ENCODE measurements at places on chromosomes 4 and X.

DNA sequence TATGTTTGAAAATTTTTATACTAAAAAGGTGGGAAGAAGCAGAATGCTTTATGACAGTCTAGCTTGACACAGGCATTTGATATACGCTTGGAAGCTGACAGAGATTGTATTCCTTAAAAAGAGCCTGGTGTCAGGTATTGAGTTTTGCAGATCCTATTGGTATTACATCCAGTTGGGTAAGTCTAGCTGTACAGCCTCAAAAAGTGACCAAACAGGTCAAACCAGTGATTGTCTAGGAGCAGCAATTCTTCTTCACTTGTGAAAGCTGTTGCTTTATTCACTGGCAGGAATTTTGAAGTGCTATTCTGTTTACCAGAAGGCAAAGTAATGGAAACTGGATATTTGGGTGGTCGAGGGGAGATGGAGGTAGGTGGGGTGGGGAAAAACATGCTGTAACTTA, 77.5 kb downstream of the UCHL1 start:
- no peak for DNase-seq

GRCh38 chrX:49884290-49884862, 5.1 kb downstream of the USP27X start:
- DNase-seq = peak; percentile 13

- no peak for DNase-seq
Observed at GRCh38 chr4:84901173-84901572, 65.3 kb downstream of the WDFY3 start.

GRCh38 chrX:24647257-24648058, at the start of gene PCYT1B:
TSS of gene PCYT1B (minus strand) at chrX:24647347. CDS start at chrX:24647105, 242 bp downstream.
- DNase-seq = peak; percentile 3

DNA sequence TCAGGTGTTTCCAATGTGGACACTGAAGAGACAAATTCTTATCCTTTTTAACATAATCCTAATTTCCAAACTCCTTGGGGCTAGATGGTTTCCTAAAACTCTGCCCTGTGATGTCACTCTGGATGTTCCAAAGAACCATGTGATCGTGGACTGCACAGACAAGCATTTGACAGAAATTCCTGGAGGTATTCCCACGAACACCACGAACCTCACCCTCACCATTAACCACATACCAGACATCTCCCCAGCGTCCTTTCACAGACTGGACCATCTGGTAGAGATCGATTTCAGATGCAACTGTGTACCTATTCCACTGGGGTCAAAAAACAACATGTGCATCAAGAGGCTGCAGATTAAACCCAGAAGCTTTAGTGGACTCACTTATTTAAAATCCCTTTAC, 18.6 kb downstream of the TLR7 start:
- DNase-seq = no peak

DNA sequence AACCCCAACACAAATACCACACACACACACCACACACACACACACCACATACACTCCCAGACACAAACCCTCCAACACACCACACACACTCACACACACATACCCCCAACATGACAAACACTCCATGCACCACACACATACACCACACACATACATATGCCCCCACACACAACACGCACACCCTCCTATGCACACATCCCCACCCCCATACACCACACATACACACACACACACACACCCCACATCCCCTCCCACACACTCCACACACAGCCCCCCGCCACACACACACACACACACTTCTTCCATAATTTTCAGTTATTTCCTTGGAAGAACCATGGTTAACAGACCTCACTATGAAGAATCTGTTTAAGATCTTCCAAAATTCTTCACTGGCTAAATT, 173.5 kb upstream of the KCNIP4 start:
- no peak for DNase-seq

GRCh38 chr4:22090661-22091351, 142.2 kb upstream of the KCNIP4 start:
- no peak for DNase-seq

DNA sequence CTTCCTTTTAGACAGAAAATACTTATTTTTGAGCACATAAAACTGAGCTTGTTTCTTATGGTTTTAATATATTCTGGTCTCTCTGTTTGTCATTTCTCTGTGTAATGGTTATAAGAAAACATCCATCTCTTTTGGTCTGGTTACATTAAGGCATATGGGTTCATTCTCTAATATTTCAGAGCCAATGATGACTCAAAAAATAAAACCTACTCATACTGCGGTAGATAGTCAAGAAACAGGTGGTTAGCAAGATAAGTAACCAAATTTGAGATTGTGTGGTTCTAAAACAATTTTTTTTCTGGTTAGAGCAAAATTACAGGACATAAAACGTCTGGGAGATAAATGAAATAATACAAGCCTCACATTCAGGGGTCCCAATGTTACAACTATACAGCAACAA, 654.5 kb downstream of the STIM2 start:
- DNase-seq = no peak

- DNase-seq = no peak
Observed at GRCh38 chr4:128284317-128284716, 3.3 kb downstream of the PGRMC2 start.

Data from activated naive CD4-positive, alpha-beta T cell (primary cell).